ENCODE measurements at places on chromosomes 4 and X. TPM values are rescaled to one million over a fixed set of nuclear protein-coding genes. Genes with fewer than 3 reads are reported as not detected.

The BBS12 gene
- polyA plus RNA-seq = 5.2 TPM

The NUDT10 gene
- polyA plus RNA-seq = 0.43 TPM

The NALF2 gene
- polyA plus RNA-seq = not detected

The FRG2 gene
- not detected for polyA plus RNA-seq

The OSTC gene
- polyA plus RNA-seq = 630 TPM

The AMBN gene
- polyA plus RNA-seq = not detected

The GAGE12F gene
- not detected for polyA plus RNA-seq

The SPANXN1 gene
- polyA plus RNA-seq = not detected

The STAP1 gene
- polyA plus RNA-seq = not detected

The TMEM128 gene
- polyA plus RNA-seq = 38.4 TPM

GRCh38 chrX:116628464-116628863 lies 165.7 kb upstream of the CT83 start:
- no peak for DNase-seq

DNA sequence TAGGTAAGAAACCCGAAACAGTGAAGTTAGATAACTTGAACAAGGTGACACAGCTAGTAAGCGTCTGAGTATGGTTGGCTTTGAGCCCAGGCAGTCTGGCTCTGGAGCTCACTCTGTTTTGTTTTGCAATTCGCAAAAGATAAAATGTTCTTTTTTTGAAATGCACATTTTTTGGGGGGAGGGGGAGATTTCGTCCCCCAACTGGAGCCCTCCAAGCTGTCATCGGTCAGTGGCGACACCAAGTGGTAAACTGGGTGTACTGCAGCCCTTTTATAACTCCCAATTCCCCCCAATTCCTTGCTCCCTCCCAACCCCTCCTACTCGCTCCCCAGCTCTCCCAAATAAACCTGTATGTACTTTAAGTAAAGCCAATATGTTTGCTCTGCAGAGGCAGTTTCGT lies 2.8 kb upstream of the CLCN5 start:
- DNase-seq = peak; percentile 35

DNA sequence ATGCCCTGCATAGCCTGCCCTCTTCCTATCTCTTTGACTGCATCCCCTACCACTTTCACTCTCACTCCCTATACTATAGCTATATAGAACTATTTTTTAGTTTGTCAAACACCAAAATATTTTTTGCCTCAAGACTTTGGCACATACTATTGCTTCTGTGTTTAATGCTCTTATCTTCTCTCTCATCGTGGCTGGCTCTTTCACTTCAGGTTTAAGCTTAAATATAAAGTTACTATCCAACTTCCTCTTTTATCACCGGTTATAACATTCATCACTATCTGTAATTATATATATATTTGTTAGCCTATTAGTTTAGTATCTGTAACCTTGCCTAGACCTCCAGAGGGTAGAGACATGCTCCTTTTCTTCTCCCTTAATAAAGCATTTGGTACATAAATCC lies 11.5 kb upstream of the HMGB2 start:
- no peak for DNase-seq

GRCh38 chr4:186725469-186726425 lies 2.1 kb upstream of the FAT1 start:
- DNase-seq = peak; percentile 93

DNA sequence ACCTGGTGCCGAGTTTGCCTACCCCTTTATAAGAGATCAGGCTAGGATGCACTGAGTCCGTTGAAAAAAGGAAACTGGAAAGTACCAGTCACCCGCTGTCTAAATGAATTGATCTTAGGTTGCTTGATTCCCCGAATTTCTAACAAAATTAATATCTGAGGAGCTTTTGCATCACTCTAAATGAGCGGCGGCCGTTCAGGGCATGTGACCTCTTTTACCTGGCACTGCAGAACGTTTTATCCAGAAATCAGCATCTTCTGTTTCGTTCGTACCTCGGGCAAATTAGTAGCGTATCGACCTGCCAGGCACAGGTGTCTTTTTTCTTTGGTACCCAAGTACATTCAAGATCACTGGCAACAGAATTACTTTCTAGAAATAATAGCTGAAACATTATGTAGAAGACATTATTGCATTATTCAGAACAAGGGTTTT lies 876 bp downstream of the KLHL2 start:
- DNase-seq = peak; percentile 52

GRCh38 chrX:11434607-11435006 lies 141.4 kb downstream of the AMELX start:
- no peak for DNase-seq

- DNase-seq = no peak
Observed at GRCh38 chr4:8238515-8239053, 31.0 kb upstream of the HTRA3 start.

DNA sequence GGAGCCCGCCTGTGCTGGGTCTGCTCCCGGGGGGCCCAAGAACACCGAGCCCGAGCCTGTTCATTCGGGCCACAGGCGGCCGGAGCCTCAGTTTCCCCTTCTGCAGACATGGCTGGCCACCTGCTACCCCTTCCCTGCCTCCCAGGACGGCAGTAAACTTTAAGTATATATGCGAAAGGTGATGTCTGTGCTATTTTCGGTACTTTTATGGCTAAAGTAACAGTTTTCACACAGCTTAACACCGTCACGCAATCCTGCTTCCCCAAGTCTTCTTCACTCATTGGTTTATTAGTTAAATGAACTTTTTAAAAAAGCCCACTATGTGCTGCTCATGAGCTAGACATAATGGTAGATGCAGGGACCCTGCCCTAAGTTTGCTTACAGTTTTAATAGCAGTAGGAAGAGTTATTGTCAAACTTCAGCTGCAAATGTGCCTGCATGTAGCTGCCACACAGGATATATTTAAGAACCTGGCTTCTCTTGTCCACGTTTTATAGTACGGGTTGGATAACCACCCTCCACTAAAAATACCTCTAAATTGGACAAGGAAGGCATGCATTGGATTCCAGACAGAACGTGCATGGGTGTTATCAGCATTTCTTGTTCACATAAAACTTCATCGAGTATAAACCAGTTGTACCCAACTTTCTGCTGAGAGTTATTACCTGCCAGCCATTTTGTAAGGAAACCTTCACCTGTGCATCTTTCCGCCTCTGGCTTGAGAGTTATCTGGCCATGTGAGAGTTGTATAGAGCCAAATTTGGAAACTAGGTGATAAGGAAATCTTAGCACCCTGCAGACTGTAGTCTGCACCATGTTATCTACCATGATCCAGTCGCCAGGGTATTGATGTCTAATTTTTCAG lies 741 bp downstream of the ANAPC4 start:
- DNase-seq = peak; percentile 33

- DNase-seq = no peak
Observed at GRCh38 chr4:69876071-69876470, 16.1 kb upstream of the SULT1E1 start.

DNA sequence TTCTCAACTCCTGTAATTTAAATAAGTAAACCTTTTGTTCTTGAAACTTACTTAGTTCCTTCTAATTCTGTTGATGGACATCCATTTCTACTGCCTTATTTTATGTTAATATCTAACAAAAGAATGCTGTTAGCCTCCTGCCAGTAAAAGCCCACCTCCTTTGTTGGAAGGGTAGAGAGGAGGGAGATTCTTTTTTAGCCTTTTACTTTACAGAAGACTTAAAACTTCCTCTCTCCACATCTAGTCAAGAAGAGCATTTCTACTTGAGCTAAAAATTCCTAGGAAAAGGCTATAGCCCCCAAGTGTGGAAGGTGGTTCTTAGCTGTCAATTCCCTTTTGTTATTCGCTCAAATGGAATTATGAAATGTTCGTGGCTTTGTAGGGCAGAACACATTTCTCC lies 118.7 kb downstream of the ZIC3 start:
- no peak for DNase-seq

- DNase-seq = no peak
Observed at GRCh38 chr4:161188578-161188977, 975.2 kb downstream of the FSTL5 start.

All from GM23248 (cell line).